ENCODE measurements at places on chromosomes 2 and 18. TPM values are rescaled to one million over a fixed set of nuclear protein-coding genes. Genes with fewer than 3 reads are reported as not detected.

The RBKS gene
- total RNA-seq = 1.8 TPM

The SATB2 gene
- total RNA-seq = 0.05 TPM

The PDE1A gene
- not detected for total RNA-seq

The CNGA3 gene
- total RNA-seq = not detected

The CTNNA2 gene
- total RNA-seq = not detected

The HS1BP3 gene
- 11.5 TPM for total RNA-seq
